Putamen (tissue), 1 donor: ENCODE measurements at places on chromosomes 12 and 14.

- DNase-seq = no peak
These were observed 60.2 kb downstream of the CCDC88C start for GRCh38 chr14:91357272-91358024.

DNA sequence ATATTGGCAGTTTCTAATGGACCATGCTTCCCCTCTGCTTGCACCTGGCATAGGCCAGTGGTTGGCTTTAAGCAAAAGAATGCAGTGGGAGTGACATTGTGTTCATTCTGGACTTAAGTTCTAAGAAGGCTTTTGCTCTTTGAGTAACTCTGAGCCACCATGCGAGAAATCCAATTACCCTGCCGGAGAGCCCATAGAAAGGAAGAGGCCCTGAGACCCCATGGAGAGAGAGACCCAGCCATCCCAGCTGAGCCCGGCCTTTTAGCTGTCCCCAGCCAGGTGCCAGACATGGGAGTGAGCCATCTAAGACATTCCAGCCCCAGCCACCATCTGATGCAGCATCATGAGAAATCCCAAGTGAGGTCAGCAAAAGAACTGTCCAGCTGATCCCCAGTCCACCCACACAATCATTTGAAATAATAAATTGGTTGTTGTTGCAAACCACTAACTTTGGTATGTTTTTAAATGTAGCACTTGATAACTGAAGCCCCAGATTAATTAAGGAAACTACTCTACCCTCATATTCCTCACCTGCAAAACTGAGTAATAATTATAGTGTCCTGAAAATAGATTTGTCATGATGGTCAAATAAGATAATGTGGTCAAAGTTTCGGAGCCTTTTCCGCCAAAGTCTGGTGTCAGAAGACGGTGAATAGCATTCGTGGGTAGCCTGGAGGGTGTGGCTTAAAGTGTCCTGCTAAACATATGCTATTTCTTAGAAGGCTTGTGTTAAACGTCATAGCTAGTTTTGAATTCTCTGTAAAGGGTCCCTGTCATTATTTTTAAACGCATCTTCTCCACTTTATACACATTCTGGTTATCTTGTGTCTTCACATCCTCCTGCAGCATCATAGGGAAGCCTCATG is 166.6 kb upstream of the PELI2 start:
- DNase-seq = no peak

GRCh38 chr12:124828264-124829007 is 35.2 kb downstream of the SCARB1 start:
- no peak for DNase-seq

- peak; percentile 38 for DNase-seq
These were observed 66.7 kb downstream of the PDE3A start for GRCh38 chr12:20434996-20435395.

DNA sequence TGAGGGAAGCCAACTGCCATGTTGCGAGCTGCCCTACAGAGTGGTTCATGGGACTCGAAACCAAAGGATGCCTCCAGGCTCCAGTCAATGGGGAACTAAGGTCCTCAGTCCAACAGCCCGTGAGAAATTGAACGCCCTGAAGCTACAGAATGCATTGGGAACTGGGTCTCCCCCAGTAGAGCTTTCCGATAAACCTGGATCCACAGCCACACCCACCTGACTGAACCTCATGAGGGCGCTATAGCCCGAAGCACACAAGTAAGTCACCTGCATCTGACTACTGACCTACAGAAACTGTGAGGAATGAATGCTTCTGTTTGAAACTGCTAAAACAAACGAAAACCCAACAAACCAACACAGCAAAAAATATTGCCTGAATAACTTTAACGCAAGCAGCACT is 1297.7 kb downstream of the AACS start:
- DNase-seq = no peak

- DNase-seq = no peak
These were observed 26.8 kb downstream of the IFT43 start for GRCh38 chr14:76012354-76012753.

- no peak for DNase-seq
These were observed 64.2 kb downstream of the PHETA1 start for GRCh38 chr12:111304642-111305071.

DNA sequence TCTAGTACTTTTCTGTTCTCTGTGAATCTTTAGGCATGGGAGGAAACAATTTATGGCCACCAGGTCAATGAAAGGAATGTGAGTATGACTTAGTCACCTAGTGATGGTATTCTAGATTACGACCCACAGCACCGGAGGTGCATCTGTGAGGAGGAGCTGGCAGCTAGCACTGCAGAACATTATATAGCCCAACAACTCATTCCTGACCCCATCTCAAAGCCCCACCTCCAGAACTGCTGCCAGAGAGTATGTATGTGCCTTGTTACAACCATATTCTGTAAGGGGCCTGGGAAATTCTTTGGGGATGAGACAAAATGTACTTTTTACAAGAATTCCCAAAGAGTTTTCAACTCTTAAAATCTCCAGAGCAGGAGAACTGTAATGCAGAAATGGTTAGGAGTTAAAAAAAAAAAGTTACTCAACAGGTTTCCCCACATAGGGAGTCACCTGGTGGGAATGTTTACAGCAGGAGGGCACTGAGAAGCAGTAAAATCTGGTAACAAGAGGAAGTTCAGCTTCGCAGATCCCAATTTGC is 34.9 kb upstream of the CERS5 start:
- no peak for DNase-seq

- DNase-seq = no peak
These were observed 159.3 kb upstream of the CPNE8 start for GRCh38 chr12:39064708-39065107.

DNA sequence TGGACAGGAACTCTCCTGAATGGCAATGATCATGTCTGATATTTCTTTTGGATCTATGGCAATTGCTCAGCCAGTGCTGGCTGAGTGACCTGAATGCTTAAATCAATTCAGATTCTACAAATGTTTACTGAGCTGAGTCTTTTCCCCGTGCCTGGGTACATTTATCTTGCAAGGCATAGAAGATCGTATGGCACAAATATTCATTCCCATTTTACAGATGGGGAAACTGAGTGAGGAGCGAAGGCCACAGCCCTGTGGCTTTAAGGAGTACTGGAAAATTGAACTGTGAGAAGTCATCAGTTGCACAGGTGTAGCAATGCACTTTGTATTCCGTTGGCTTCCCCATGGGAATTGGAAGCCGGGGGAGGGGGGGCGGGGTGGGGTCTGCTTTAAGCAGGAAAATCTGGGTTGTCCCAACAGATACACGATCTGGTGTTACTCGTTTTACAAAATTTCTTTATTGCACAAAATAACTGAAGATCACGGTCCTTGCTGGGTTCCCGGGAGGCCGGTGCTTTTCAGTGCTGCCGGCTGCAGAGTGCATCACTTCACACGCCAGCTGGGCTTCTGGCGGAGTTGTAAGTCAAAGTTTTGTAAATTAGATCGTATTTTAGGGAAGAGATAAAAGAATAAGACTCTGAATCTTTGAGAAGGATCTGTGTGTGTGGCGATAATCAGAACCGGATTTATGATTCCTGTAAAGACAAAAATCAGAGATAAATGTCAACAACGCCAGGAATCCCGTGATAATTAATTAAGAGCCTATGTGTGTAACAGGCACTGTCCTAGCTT is 75.0 kb upstream of the MAP1LC3B2 start:
- DNase-seq = no peak
